Renal cortical epithelial cell (primary cell): ENCODE measurements at places on chromosomes 12 and 14. TPM values are rescaled to one million over a fixed set of nuclear protein-coding genes. Genes with fewer than 3 reads are reported as not detected.

The CDKN3 gene
- total RNA-seq: 3.5 and 43.6 TPM in 2 replicates

The IL26 gene
- total RNA-seq: not detected in 2 replicates

The TOMM20L gene
- total RNA-seq: not detected in 2 replicates

The TMEM121 gene
- 1.7 and 8.4 TPM in 2 replicates for total RNA-seq

The IQSEC3 gene
- 0.10 TPM in 1 of 2 replicates, not detected in the other for total RNA-seq

The AMDHD1 gene
- total RNA-seq: 0.17 and 0.45 TPM in 2 replicates

The METTL17 gene
- total RNA-seq: 44.0 and 56.3 TPM in 2 replicates

DNA sequence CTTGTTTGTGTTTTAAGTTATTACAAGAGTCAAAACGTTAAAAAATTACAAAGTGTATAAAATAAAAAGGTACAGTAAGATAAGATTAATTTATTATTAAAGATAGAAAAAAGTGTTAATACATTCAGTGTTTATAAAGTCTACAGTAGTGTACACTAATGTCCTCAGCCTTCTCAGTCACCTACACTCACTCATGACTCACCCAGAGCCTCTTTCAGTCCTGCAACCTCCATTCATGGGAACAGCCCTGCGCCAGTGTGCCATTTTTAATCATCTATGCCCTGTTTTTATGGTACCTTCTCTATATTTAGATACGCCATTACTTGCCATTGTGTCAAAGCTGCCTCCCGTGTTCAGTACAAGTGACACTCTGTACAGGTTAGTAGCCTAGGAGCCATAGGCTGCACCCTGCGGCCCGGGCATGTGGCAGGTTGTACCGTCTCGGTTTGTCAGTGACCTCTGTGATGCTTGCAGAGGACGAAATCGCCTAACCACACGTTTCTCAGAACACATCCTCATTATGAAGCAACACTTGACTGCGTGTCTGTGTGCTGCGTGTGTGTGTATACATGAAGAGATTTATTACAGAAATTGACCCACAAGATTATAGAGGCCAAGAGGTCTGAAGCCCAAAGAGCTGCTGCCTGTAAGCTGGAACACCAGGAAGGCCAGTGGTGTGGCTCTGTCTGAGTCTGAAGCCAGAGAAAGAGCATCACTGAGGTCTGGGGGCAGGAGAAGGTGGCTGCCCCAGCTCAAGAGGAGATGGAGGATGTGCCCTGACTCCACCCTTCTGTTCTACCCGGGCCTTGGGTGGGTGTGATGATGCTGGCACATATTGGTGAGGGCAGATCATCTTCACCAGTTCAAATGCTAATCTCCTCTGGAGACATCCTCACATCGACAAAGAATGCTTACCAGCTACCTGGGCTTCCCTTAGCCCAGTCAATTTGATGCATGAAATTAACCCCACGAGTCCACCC lies 116.6 kb upstream of the C14orf180 start:
- DNase-seq: no peak

DNA sequence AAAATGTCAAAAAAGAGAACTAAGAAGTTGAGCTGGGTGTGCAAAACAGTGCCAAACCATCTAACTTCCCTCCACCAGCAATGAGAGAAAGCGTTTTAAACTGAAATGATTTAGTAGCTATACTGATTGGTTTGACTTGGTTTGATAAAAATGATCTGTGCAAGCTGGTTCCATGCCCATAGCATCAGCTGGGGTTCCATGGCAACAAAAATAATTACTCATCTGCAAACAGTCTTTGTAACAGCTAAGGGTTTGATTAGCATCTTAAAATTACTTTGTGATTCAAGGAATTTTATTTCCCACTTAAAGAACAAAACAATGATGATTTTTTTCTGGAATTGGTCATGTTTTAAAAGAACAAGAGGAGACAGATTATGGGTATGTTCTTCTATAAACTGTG lies 15.0 kb upstream of the BICD1 start:
- DNase-seq: no peak

GRCh38 chr14:54672688-54673087 lies 105.8 kb downstream of the SAMD4A start:
- no peak for DNase-seq

DNA sequence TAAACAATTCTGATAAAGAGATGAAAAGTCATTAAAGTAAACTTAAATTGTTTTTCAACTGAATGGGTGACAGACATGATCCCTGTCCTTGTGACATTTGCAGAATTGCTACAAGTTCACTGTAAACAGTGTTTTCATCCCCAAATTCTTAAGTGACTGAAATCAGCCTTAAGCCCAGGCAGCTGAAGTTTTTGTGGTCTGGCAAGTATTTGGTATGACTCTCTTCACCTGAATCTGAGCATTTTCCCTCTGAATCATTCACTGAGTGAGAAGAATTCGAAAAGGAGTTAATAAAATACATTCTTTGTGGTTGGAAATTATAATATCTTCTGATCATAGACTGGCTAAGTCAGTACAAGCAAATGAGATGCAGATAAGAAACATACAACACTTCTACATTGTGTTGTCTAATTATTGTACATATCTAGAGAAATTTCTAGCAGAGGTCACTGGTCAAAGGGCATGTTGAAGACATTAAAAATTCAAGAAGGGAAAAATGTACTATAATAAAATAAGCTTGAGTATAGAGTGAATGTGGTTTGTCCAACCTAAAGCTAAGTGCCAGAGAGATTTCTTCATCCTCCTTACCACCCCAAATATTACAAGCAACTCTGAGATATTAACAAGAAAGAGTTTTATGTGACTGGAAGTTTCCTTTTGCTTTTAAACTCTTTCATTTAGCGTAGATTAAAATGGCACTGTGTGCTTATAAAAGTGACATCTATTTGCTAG lies 177.8 kb upstream of the DIO2 start:
- peak; percentile 96 for DNase-seq

DNA sequence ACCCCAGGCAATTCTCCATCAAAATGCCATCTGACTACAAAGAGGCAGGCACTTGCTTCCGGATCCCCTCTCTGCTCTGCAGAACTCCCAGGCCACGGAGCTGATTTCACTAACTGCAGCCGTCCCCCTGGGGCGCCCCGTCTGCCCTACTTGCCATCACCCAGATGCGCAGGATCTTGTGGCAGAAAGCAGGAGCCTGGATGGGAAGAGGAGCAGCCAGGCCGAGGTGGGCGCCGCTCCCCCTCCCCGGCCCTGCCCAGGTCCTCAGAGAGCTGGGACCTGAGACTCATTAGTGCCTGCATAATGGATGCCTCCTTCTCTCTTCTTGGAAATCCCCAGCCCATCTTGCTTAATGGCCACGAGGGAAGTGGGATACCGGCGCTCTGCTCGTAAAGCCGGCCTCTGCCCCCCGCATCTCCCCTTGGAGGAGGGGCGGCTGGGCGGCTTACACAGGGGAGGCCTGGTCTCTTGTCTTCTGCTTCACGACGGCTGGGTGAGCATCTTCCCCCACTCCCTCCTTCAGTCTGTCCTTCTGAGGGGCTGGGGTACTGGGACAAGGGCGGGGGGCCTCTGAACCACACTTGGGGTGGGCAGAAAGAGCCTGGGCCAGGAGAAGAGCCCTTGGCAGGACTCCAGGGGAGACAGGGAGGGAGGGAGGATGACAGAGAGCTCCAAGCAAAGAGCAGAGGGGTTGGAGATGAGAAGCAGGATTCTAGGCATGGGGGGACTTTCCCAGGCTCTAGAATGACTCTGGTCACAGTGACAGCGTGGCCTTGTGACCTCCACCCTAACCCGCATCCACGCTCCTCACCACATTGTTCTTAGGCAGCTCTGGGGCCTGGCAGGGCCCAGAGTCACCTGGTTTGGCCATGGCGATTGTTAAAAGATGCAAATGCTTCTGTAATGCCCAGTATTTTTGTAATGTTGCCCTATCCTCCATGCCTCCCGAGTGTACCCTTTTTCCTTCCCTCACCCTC lies 19.4 kb upstream of the EML1 start:
- no peak for DNase-seq

DNA sequence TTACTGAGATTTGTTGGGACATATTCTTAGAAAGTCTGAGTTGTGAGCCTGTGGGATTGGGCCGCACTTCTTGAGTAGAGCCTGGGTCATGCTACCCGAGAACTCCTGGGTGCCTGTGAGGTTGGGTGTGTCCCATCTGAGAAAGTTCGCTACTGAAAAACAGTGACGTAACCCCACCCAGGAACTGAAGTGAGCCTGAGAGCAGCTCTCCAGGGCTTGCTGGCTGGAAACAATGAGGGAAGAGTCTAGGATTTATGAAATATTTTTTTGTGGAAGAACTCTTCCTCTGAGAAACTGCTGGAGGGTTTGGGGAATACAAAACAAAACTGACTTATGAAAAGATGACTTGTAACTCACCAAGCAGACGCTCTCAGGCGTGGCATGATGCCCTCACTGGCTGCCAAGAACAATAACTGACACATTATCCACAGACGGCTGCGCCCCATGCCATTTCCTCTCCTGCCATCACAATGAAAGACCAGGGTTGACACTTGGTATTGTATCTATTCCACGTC lies 69.2 kb downstream of the RASSF3 start:
- DNase-seq: peak; percentile 73

DNA sequence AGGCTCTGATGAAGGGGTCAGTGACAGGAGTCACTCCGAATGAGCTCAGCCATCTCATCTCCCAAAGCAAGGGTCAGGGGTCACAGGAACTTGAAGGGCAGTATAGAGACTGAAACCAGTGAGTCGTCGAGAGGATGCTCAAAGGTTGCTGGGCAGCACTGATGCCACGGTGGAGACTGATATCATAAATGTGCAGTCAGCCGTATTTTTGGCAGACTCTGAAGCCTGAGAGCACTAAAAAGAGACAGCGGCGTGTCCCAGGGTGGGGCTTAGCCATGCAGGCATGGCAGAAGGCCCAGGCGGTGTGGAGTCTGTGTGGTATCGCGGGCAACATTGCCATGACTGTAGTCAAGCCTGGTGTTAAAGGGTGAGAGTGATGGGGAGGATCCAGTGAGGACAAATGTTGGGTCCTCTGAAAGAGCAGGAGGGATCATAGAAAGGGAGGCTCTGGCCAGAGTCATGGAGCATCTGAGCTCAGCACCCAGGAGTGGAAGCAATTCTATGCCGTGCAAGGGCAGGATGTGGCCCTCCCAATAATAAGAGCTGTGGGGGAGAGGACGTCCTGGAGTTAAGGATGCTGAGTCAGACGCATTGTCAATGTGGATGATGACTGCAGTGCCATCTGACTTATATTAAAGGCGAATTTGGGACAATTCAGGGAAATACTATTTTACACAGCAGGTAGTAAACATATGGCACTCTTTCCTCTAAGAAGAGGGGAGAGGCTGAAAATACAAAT lies 241.2 kb upstream of the FKBP4 start:
- no peak for DNase-seq

DNA sequence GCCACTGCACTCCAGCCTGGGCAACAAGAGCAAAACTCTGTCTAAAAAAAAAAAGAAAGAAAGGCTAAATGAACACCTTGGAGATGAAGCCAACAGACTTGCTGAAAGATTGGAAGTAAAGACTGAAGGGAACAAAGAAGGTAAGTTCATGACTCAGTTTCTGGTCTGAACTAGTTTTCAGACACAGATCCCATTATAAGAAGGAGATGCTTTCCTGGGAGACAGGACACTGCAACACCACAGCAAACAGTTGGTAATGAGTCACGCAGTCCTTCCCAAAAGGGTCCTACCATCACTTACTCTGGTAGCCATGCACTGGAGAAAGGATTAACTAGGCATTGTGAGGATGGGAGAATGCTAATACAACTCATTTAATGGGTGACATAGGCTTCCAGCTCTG lies 97.2 kb downstream of the SSPN start:
- no peak for DNase-seq

DNA sequence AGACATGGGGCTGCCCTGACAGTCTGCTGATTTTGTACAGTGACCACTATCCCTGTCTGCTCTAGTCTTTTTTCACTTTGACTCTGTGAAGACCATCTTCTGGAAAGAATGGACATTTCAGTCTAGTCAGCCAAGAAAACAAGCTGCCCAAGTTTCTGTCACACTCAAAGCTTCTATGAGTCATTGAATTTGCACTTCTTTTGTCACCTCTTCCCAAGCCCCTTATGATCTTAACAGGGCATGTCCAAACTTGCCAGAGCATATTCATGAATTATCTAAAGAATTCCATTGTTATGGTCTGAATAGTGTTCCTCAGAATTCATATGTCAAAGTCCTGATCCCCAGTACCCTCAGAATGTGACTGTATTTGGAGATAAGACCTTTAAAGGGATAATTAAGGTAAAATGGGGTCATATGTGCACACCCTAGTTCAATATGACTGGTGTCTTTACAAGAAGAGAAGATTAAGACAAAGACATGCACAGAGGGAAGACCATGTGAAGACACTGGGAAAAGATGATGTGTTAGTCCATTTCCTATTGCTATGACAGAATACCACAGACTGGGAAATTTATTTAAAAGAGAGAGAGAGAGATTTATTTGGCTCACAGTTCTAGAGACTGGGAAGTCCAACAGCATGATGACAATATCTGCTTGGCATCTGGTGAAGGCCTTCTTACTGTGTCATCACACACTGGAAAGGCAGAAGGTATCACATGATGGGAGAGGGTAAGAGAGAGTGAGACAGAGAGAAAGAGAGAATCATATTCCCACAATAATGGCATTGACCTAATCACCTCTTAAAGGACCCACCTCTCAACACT lies 242.6 kb downstream of the BTG1 start:
- DNase-seq: no peak

- no peak for DNase-seq
Observed at GRCh38 chr12:127060933-127061332, 1206.0 kb upstream of the TMEM132C start.

- DNase-seq: peak; percentile 76
Observed at GRCh38 chr12:509500-509899, 49.8 kb downstream of the B4GALNT3 start.

GRCh38 chr12:132555686-132556085 lies 54.7 kb downstream of the LRCOL1 start:
- no peak for DNase-seq

DNA sequence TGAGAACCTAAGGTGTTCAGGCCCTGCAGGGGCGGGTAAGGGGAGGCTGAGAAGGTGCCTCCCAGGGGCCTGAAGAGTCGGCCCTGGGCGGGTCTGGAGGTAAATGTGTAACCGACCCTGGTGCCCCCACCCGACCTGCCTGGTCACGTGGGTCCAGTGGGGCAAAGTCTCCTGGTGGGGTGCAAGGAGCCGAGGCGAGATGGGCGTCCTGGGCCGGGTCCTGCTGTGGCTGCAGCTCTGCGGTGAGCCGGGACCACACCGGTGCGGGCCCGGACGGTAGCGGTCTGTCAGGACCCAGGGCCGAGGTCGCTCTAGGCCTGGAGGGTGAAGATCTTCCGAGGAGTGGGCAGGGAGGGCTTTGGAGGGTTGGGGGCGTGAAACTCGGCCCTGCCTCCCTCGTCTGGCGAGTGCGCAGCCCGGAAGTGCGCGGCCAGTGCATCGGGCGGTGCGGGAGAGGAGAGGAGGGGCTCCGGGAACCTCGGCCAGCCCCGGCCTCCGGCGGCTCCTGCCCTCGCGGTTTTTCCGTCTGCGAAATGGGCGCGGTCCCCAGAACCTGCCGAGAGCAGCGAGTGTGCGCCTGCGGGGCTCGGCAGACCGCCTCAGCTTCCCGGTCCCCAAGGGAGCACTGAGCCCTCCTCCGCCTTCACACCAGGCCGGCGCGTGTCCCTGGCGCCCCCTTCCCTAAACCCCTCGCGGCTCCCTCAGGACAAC lies at the start of gene AMN:
Gene AMN (plus strand): TSS at position 174 of the 711 bp plus-strand sequence. CDS start 26 bp downstream, at position 200.
- DNase-seq: no peak

GRCh38 chr12:31260840-31261239 lies 65.1 kb downstream of the SINHCAF start:
- no peak for DNase-seq

- DNase-seq: no peak
Observed at GRCh38 chr14:80549141-80549540, 337.8 kb upstream of the DIO2 start.

- peak; percentile 42 for DNase-seq
Observed at GRCh38 chr12:75666126-75666938, 154.9 kb upstream of the KRR1 start.

- no peak for DNase-seq
Observed at GRCh38 chr12:118494776-118495175, 118.4 kb downstream of the SUDS3 start.

- peak; percentile 55 for DNase-seq
Observed at GRCh38 chr12:76375939-76376338, 27.7 kb upstream of the BBS10 start.
